ENCODE measurements at places on chromosomes 12 and 14.

DNA sequence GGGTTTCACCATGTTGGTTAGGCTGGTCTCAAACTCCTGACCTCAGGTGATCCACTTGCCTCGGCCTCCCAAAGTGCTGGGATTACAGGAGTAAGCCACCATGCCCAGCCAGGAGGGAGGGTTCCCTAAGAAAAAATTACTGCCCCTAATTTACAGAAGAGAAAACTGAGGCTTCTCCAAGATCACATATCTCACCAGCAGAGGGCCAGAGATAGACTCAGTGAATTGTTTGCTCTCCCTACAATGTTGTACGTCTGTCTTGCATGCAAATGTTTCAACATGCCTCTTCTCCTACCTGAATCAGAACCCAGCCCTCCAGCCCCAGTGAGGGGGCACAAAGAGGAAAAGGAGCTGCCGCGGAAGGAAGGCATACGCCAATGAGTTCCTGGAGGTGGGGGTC is 48.3 kb upstream of the TMEM263 start:
- no peak for DNase-seq

- no peak for DNase-seq
Measured at GRCh38 chr12:101243074-101243473, 33.0 kb upstream of the SLC5A8 start.

- DNase-seq = no peak
Measured at GRCh38 chr12:48969160-48969771, 2.3 kb downstream of the WNT10B start.

- no peak for DNase-seq
Measured at GRCh38 chr12:99393763-99394162, 253.8 kb upstream of the GARIN6 start.

GRCh38 chr14:97046967-97047366 is 249.8 kb downstream of the VRK1 start:
- DNase-seq = no peak

DNA sequence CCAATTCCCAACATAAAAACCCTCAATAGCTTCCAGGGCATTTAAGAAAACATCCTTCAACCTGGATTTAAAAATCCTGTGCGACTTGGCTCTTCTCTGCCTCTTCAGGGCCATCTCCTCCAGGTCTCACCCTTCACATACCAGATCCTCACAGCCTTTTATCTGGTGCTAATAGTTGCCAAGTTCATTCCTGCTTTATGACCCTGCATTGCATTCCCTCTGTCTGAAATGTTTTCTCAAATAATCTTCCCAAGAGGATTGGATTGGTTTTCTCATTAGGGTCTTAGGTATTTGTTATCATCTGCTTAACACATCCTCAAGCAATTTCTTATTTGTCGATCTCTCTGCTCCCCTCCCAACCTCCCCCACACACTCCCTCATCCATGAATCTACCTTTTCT is 832.0 kb downstream of the GALC start:
- DNase-seq = no peak

DNA sequence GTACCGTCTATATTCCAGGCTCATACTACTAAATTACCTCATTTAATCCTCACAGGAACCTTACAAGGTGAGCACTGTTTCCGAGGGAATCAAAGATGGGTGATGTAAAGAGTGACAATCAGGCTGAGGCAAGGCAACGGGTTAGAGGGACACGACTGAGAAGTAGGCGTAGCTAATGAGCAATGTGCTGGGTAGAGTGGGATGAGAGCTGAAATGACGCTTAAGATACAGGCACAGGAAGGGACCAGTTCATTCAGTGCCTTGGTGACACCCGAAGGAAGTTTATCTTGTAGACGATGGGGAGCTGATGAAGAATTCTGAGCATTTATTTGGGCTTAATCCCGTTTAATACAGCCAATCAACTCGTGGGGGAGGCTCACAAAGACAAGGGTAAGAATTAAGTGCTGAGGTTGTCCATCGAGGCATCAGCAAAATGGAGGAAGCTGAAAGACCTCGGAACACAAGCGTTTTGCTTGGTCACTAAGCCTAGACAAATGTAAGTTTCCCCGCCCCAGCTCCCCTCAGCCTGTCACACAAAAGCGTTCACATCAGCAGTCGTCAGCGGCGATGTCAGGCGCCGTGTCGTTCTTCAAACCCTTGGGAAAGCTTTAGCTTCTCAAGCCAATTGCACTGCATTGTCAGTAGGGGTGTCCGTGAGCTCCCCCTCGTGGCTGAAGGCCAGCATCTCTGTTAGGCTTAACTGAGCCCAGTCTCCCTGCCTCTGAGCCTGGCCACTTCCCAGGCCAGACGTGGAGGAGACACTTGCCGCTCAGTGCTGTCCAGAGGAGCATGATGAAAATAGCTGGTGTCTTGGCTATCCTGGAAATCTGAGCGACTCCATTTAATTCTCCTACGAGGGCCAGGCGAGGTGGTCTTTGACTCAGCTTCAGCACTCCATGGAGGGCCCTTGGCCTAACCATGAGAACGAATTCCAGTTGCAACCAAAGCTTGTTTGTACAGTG is 288.5 kb upstream of the G2E3 start:
- DNase-seq = peak; percentile 81

DNA sequence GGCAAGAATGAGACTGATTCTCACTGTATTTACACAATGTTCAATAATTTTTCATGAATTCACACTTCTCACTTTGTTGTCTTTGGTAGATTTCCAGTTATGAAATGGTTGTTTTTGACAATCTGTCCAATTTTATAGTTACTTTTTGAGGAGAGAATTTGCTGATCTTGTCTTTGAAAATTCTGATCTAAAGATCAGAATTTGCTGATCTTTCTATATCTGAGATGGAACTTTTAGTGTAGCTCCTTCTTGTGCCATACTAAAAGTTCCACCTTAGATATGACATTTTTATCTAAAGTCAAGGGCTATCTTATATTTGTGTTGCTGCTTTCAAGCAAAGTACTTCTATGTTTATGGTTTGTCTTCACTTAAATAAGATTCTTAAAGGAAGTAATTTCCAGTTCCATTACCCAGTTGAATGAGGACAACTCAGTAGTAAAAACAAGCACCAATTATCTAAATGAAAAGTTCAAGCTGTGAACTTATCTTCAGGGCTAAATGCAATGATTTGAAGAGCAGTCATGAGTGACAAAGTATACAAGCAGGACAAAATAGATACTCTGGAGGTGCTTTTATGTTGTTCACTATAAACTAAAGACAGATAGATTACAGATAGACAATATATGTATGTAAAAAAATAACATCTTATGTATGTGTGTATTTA is 76.4 kb upstream of the FOXG1 start:
- DNase-seq = no peak

DNA sequence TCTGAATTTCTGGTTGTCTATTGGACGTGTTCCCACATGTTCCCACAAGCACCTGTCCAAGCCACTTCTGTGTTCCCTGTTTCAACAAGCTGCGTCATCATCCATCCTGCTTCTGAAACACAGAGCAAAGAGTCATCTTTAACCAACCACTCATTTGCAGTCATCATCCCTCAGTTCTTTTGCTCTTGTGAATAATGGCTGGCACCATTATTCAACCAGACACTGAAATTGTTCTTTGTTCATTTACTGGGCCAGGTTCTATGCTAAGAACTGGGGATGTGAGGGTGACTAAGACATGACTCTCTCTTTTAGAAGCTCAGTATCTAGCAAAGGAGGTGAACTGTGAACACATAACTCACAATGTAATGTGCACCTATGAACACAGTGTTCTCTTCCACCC is 40.7 kb upstream of the ANO4 start:
- DNase-seq = no peak

DNA sequence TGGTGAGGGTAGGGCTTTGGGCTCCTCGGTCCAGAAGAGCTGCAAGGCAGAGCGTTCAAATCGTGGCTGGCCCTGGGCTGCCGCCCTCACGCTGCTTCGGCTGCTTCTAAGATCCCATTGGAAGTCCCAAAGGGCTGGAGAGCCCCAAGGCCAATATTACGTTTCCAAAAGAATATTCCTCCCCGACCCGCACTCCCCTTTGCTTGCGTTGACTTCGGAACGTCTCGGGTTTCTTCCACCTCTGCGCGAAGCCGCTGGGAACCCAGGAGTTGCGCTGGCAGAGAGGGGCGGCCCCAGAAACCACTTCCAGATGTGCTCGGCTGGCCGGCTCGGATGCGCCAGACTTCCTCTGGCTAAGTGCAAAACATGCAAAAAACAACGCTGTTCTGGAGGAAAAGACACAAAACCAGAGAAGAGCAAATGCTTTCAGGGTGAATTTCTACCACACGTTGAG is at the start of gene GLT8D2:
Gene GLT8D2, minus strand, starts transcription at position 285 of the 454 bp plus-strand sequence. CDS start 30,539 bp downstream, outside the sequence.
- DNase-seq = no peak

DNA sequence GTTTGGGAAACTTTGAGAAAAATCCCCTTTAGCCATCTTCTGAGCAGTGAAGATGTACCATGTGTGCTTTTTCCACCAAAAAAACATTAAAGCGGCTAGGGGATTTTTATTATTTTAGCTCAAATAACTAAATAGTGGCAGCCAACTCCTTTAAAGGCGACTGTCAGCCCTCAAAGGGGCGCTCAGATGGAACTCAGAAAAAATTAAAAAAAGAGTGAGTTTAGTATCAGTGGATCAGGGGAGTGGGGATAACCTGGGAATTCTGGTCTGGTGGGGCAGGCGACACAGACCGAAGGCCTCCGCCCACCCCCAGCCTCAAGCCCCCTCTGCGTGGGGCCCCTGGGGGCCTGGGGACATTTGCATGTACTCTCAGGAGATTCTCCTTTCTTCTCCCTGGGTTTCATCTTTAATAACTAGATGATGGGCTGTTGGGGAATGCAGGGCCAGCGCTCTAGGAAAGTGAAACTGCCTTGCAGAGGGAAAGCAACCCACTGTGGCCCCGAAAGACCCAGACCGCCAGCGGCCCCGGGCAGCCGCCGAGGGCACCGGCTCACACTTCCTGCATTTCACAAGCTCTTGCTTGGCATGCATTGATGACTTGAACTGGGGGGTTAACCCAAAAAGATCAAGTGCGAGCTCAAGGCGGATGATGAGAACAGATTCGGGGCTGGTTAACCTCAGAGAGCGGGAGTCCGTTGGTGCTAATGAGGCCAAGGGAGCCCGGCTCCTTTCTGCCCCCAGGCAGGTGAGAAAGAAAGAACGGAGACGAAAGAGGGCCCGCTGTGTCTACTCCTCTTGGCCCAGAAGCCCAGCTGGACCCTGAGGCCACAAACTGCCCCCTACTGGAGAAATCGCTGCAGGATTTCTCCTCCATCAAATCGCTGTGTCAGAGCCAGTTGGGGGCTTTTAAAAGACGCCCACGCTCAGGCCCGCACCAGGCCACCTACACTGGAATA is 7.3 kb upstream of the BATF start:
- DNase-seq = no peak

DNA sequence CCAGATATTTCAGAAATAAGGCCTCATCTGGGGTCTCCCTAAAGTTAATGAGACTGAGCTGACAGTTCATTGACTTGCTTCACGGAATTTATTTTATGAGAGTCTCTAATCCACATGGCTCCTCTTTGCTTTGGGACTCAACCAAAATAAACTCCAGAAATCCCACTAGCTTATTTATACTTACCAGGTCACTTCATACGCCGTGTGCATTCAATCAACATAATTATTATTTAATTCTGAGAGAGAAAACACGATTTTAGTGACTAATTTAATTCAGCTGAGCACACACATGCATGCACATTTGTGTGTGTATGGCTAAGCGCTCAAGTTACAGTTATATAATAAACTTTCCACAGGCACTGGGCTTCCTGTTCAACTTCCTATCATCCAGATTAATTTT is 333.4 kb upstream of the CCDC196 start:
- DNase-seq = no peak

GRCh38 chr14:54621686-54622085 is 54.8 kb downstream of the SAMD4A start:
- DNase-seq = no peak

GRCh38 chr14:76490735-76491134 is 114.8 kb downstream of the ESRRB start:
- no peak for DNase-seq

DNA sequence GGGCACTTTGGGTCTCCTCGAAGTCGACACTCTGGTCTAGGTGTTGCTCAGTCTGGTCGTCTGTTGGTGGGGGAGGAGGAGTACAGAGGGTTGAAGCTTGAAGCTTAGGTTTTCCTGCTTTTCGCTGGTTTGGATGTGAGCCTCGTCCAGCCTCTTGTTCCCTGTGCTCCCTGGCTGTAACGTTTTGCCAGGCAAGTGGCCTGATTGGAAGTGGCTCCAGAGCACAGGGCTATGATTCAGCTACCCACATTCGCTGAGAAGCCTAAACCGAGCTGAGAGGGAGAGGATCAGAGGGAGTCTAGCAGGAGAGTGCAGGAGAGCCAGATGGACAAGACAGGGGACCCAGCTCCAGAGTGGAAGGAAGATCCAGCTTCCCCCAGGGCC is 6.1 kb downstream of the HOXC10 start:
- DNase-seq = no peak

- DNase-seq = no peak
Measured at GRCh38 chr12:111405859-111406473, at the start of gene SH2B3. TSS of gene SH2B3 (plus strand) at chr12:111405923. CDS start at chr12:111418146, 12,223 bp downstream.

GRCh38 chr14:94690486-94690885 is 78.3 kb downstream of the SERPINA3 start:
- DNase-seq = no peak

GRCh38 chr12:105077435-105077834 is 6.8 kb downstream of the ALDH1L2 start:
- DNase-seq = no peak

GRCh38 chr14:51676549-51676948 is 24.8 kb downstream of the FRMD6 start:
- no peak for DNase-seq

DNA sequence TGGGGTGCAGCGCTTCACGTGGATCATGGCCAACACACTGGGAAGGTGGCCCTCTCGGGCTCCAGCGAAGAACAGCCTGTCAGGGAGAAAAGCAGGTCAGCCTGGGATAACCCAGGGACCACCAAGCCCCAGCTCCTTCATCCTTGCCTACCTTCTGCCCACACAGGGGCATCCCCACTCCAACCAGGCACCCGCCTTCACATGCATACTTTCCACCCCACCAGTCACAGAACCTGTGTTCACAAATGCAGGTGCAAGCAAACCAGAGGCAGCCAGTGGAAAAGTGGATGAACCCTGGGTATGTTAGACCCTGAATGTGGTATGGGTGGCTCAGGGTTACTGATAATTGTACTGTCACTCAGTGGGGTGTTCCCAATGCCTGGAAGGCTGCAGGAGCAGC is 12.4 kb upstream of the CEBPE start:
- no peak for DNase-seq

GRCh38 chr14:42004321-42004720 is 397.6 kb downstream of the LRFN5 start:
- DNase-seq = no peak

DNA sequence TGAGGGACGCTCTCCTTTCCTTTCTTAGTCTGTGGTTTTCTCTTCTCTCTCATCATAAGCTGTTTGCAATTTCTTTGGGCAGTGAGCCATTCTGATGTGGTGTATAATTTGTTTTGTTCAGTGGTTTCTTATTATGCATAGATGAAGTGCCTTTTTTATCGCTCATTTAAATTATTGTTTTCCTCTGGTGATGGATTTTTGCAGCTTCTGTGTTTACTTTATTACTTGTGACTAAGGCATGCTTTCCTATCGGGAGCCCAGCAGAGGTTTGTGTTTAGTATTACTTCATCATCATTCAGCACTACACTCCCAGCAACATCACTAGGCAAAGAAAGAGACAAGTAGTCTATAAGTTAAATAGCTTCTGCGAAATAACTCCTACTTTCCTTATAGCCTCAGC is 586.6 kb upstream of the NOVA1 start:
- DNase-seq = no peak

- DNase-seq = no peak
Measured at GRCh38 chr12:102956738-102957327, 641 bp upstream of the ASCL1 start.

Data from putamen (tissue), 1 donor.